Activated T-cell treated with anti-CD3 and anti-CD28 coated beads, Interleukin-2, amount 50 U/mL, for 24 hours (primary cell): ENCODE measurements at places on chromosomes 1 and 21.

GRCh38 chr1:160814856-160815255 lies 18.9 kb downstream of the LY9 start:
- no peak for DNase-seq

DNA sequence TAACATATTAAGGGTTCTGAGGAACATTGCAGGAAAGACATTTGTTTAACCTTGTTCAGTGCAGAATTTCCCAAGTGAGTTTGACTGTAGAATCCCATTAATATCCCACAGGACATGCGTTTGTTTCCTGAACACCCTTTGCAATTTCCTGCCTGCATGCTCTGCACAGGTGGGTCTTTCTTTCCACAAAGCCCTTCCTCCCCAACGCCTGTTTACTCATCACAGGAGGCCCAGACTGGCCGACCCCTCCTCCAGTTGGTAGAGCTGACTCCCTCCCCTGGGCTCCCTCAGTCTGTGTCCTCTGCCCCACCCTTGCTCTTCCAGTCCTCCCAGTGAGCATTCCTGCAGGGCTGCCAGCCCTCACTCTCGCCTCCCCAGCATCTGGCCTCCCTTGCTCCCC lies 47.5 kb upstream of the CTPS1 start:
- no peak for DNase-seq

DNA sequence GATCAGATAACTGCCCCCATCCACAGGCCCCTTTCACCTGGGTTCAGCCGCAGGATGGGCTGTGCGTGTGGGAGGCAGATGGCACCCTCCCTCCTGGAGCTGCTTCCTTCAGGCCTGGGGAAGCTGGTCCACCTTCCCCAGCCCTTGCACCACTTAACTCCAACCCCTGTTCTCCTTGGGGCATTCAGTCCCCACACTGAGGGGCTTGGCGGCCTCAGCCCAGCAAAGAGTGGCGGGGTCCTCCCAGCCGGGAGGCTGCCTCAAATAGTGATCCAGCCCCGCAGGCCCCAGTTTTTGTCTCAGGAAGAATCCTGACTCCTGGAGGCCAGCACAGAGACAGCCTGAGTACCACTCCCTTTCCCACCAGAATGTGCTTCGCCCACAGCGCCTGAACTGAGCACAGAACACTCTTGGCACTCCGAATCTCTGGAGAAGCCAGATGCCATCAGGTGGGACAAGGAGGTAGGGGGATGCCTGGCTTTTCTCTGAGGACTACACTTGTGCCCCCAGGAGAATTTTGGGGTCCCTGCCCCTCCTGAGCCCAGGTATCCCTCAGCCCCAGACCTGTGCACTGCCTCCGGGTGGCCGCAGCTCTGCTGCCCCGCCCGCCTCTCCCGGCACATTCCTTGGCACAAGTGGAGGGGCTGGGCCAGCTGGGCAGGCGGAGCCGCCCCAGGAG lies 936 bp downstream of the PAQR6 start:
- DNase-seq, result peak; percentile 46

- DNase-seq, result no peak
Observed at GRCh38 chr1:41382480-41383090, 21.4 kb downstream of the FOXO6 start.

GRCh38 chr1:69929308-69930057 lies 275.9 kb downstream of the LRRC40 start:
- no peak for DNase-seq

DNA sequence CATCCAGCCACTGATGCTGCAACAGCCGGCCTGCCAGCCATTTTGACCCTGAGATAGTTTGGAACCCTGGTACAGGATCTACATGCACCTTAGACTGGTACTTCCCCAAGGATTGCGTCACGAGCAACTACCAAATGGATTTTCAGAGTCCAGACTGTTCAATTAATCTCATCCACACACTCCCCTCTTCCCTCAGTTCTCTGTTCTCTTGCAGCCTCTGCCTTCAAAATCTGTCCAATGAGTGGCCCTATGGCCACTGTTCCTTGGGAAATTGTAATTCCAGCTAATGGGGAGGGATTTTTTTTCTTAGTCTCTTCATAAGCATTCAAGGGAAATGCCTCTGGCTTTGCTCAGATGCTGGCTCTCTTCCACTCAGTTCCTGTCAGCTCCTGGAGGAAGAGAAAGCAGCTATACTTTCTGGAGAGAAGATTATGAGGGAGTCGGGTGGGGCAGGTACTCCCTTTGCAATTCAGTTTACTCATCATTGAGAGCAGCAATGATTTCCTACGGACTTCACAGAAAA lies 19.8 kb upstream of the UAP1 start:
- DNase-seq, result no peak
